ENCODE measurements at places on chromosomes 6 and 20.

- no peak for DNase-seq
These were observed 264.8 kb downstream of the RNGTT start for GRCh38 chr6:88698661-88699060.

- DNase-seq, result no peak
These were observed 61.7 kb upstream of the ZMYND8 start for GRCh38 chr20:47418069-47418757.

DNA sequence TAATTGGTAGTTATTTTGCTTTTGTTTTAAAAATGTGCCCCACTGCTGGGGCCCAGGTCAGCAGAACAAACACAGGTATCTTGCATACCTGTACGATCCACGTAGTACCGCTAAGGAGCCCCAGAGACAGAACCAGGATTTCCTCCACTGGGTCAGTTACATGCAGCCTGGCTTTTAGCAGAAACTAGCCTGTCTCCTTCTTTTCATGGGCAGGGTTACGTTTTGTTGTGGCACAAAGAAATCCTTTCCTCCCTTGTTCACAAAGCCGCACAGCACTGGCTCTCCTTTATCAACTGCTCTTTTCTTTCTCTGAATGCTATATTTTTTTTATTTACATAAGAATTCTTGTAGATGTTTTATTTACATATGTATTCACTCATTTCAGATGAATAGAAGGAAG is 190.3 kb upstream of the POU3F2 start:
- DNase-seq, result no peak

- no peak for DNase-seq
These were observed 4.2 kb upstream of the EPHA7 start for GRCh38 chr6:93423542-93423941.

- DNase-seq, result no peak
These were observed 1.3 kb downstream of the CEP85L start for GRCh38 chr6:118649918-118650581.

GRCh38 chr6:159093609-159094443 is 49.0 kb upstream of the TAGAP start:
- no peak for DNase-seq

GRCh38 chr20:42020316-42020715 is 402.1 kb upstream of the CHD6 start:
- DNase-seq, result no peak

GRCh38 chr6:21937466-21937865 is 343.9 kb downstream of the SOX4 start:
- DNase-seq, result no peak

- DNase-seq, result no peak
These were observed 223.1 kb upstream of the PRDM1 start for GRCh38 chr6:105862936-105863607.

- no peak for DNase-seq
These were observed 5.4 kb downstream of the DLL1 start for GRCh38 chr6:170285482-170285881.

DNA sequence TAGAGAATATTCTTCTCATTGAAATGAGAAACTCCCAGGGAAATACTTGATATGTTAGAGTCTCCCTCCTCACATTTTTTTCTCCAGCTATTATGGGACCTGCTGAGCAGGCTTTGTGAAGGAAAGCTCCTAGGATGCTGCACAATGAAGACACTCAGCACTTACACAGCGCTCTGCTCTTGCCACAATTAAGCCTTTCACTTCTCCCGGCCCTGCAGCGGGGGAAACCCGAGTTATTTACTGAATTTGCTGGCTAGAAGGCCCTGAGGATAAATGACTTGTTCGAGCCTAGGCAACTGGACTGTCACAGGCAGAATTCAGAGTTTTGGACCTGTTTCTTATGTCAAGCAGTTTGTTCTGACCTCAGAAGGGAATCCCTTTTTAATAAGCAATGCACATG is 102.0 kb downstream of the MAP3K7 start:
- no peak for DNase-seq

DNA sequence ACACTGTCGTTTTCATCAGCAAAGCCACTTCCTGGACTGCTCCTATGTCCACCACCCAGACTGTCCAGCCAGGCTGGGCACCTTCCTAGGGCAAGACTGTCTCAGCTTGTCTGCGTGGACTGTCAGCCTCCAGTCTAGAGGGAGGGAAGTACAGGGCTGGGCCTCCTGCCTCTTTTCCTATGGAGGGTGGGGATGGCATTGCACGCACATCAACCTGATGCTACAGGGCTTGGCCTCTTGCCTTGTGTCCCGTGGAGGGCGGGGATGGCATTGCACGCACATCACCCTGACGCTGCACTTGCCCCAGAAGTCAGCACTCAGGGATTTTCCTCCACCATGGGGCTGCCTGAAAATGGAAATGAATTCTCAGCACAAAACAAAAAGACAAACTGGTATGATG is 304.2 kb upstream of the CDH4 start:
- no peak for DNase-seq

- DNase-seq, result no peak
These were observed 23.4 kb upstream of the VEGFA start for GRCh38 chr6:43746613-43747102.

GRCh38 chr6:43785220-43785752 is 15.3 kb downstream of the VEGFA start:
- no peak for DNase-seq

DNA sequence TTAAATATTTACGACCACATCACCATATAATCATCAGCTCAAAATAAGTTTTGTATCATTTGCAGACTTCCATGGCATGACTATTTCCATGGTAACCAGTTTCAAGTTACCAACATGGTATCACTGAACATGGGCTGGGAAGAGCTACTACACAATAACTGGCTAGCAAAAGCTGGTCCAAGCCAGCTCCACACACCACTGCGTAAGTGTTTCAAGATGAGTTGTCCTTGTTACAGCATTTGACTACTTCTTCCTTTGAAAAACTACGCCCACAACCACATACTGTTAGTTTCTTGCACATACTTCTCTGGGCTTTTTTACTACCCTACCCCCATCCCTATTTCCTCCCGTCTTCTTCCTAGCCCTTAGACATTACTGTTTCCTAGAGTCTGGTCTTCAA is 8.5 kb downstream of the CD164 start:
- DNase-seq, result peak; percentile 44

- DNase-seq, result no peak
These were observed 16.8 kb upstream of the ADGB start for GRCh38 chr6:146581968-146582367.

DNA sequence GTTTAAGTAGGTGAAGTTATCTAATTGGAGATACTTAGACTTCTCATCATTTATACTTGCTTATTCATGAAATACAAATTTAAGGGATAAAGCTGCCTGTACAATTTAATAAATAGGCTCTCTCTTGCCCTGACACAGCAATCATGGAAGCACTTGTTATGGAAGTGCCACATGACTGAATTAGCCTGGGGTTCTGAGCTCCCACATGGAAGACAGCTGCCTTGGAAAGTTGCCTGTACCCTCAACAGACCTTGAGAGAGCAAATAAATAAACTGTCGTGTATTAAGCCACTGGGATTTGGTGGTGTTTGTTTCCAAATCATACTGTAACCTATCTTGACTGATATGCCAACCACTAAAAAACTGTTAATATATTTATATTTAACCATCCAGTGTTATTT is 87.0 kb upstream of the RSPO3 start:
- no peak for DNase-seq

GRCh38 chr6:56475736-56476457 is 166.8 kb downstream of the DST start:
- no peak for DNase-seq

- DNase-seq, result no peak
These were observed 274.9 kb downstream of the PRL start for GRCh38 chr6:22021966-22022365.

DNA sequence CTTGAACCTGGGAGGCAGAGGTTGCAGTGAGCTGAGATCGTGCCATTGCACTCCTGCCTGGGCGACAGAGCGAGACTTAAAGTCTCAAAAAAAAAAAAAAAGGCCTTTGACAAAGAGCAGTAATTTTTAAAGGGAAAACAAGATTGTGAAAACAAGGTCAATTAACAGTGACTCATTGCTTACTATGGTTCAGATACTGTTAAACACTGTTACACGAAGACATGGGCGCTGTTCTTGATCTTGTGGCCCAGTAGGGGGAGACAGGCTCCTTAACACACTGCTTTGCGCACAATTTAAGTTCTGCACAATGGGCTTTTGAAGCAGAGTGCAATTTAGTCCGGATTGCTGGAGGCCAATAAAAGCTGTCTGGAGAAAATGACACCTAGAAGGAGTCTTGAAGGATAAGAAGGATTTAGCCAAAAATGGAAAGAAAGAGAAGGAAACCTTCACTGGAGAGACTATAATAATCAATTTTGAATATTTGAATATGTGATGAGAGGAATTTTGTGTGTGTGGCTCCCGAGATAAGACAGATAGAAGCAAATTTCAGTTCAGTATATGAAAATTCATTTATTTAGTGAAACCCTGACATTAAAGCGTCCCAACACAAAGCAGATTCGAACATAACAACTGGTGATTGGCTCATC is 6.0 kb upstream of the LATS1 start:
- no peak for DNase-seq

DNA sequence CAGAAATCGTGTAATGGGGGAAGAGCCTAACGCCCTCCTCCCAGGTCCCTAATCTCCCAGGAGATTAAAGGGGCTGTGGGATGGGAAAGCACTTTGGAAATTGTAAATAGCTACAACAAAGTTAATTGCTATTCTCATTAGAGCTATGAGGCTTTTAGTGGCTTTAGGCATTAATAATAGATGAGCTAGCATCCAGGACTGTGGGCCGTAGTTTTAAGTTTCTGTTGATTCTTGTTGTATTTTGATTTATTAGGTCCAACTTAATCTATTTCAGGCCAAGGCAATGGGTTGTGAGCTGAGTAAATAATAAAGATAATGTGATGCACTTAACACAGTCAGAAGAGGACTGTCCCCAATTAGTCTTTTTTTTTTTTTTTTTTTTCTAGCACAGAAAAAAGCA is 67.7 kb downstream of the ANKRD6 start:
- no peak for DNase-seq

All from GM13977 (cell line).